Activated T-helper 1 cell treated with anti-CD3 and anti-CD28 coated beads, Interleukin-12 subunit alpha, Interleukin-12 subunit beta, Interleukin-2, Interleukin-4 antibody, amounts not matched to agents 30 ng/mL and 10 ng/mL and 1 ng/mL, durations not matched to agents 14 hours and 24 hours and 36 hours (primary cell): ENCODE measurements at places on chromosomes 4 and X.
A peak's percentile ranks its signal among the peaks of the same experiment; 100 is the strongest.

- H3K4me3 ChIP-seq = no peak overlapping the region
- DNase-seq = no peak
- no peaks in the 10 kb centered on the region for H3K27me3 ChIP-seq
- no peaks in the 10 kb centered on the region for H3K36me3 ChIP-seq
- H3K4me1 ChIP-seq = no peaks in the 10 kb centered on the region
Measured at GRCh38 chr4:61373901-61374440, 173.8 kb downstream of the ADGRL3 start.

GRCh38 chrX:132461886-132462285 is 27.0 kb downstream of the MBNL3 start:
- no peaks in the 10 kb centered on the region for H3K27me3 ChIP-seq
- no peak overlapping the region for H3K27ac ChIP-seq
- no peak for DNase-seq

DNA sequence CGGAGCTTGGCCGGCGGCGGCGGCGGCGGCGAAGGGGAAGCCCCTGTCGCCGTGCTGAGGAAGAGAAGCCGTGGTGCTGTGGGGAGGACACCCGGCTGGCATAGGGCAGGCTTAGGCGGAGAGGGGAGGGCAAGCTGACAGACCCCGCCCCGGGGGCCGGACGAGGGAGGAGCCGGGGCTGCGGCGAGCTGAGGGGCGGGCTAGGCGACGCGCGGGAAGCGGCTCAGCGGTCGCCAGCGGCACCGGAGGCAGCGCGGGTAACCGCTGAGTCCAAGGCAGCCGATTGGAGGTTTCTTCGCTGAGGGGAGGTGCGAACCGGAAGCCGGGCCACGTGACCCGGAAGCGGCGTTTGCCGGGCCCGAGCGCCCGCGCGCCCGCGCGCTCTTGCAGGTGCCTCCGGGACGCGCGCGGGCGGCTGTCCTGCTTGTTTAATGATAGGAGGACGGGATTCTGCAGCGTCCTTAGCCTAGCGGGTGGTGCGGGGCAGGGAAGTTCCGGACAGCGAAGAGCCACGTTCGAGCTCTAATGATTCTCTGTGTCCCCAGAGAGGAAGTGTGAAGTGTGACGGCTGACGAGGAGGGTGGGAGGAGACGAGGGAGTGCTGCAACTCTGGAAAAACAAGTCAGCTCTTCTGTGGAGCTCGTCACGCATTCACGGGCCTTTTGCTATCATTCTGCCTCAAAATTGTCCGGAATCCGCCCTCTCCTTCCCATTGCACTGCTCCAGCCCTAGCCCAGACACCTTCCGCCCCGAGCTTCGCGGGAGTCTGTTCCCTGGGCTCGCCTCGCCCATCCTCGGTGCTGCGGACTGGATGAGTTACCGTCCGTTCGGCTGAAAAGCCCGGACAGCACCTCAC is at the start of gene AP1S2:
Gene AP1S2 (minus strand): TSS at position 102 of the 856 bp plus-strand sequence. CDS start 2,289 bp downstream, outside the sequence.
- peaks cover 15% of the 10 kb centered on the region for H3K36me3 ChIP-seq
- peaks cover 10% of the 10 kb centered on the region for H3K4me1 ChIP-seq
- peak; percentile 89 for DNase-seq
- peak within 1 kb of the TSS; percentile 90 for H3K27ac ChIP-seq
- H3K27me3 ChIP-seq = no peaks in the 10 kb centered on the region

DNA sequence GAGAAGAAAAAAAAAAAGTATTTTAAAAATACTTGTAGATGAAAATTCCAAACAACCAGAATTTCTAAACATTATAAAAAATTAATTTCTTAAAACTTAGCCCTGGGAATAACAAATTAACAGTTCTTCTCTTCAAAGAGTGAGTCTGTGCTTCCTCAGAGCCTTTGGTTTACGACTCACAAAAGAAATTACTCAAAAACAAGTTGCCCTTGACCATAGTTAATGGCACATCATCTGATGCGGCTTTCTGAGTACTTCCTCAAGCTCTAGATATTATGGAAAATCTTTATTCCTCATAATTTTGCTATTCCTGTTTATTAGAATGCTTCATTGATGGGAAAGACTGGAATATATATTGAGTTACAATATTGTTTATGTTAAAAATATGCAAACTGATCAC is 23.7 kb downstream of the TAPT1 start:
- peaks cover 34% of the 10 kb centered on the region for H3K4me1 ChIP-seq
- DNase-seq = no peak
- H3K36me3 ChIP-seq = peaks cover 21% of the 10 kb centered on the region
- H3K27ac ChIP-seq = no peak overlapping the region
- no peaks in the 10 kb centered on the region for H3K27me3 ChIP-seq
- no peak overlapping the region for H3K4me3 ChIP-seq

DNA sequence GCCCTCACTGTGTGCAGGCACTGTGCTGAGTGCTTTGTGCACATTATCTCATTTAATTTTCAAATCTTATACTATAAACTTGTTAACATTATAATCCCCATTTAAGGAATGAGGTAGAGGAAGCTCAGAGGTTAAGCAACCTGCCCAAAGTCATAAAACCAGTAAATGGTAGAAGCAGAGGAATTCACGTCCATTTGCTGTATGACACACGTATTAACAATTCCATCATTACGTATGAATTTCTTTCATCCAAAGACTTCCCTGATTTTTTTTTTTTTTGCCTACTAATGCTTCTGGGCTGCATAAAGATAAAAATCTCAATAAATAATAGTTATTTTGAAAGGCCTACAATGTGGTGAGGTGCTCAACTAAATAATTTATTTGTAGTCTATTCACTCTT is 64.5 kb upstream of the H2AZ1 start:
- no peak for DNase-seq
- peaks cover 7% of the 10 kb centered on the region for H3K4me1 ChIP-seq
- H3K4me3 ChIP-seq = no peak overlapping the region
- no peaks in the 10 kb centered on the region for H3K36me3 ChIP-seq
- no peak overlapping the region for H3K27ac ChIP-seq

DNA sequence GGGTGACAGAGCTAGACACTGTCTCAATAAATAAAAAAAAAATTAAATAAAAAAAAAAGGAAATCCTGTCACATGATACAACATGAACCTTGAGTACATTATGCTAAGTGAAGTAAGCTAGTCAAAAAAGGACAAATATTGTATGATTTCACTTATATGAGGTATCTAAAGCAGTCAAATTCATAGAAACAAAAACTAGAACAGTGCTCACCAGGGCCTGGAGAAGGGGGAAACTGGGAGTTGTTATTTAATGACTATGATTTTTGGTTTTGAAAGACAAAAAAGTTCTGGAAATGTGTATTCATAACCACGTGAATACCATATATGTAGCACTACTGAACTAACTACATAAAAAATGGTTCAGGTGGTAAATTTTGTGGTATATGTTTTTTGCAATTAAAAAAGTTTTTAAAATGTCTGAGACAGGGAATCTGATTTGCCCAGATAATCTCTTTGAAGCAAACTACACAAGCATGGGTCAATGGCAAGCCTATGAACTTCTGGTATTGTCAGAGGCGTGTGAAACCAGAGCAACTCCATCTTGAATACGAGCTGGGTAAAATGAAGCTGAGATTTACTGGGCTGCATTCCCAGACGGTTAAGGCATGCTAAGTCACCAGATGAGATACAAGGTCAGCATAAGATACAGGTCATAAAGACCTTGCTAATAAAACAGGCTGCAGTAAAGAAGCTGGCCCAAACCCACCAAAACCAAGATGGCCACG is 42.3 kb downstream of the ANAPC10 start:
- no peak overlapping the region for H3K4me3 ChIP-seq
- H3K27me3 ChIP-seq = no peaks in the 10 kb centered on the region
- DNase-seq = no peak
- peaks cover 11% of the 10 kb centered on the region for H3K36me3 ChIP-seq

DNA sequence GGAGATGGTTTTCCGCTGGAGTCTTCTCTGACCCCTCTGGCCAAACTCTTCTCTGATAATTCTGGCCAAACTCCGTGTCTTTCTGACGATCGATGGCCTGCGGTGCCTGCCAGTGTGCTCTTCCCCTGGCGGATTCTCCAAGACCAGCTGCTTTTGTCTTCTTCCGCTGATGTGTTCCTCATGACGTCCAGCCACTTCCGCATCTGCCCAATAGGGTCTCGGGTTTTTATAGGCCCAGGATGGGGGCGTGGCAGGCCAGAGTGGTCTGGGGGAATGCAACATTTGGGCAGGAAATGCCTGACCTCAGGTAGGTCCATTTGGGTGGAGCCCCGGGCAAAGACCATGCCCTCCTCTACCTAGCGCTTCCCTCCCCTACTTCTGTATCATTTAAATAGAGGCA is 1542.1 kb downstream of the STIM2 start:
- H3K4me1 ChIP-seq = no peaks in the 10 kb centered on the region
- no peak for DNase-seq
- no peaks in the 10 kb centered on the region for H3K27me3 ChIP-seq
- H3K4me3 ChIP-seq = no peak overlapping the region

GRCh38 chr4:53943345-53944085 is 120.9 kb downstream of the CHIC2 start:
- no peak for DNase-seq
- H3K4me3 ChIP-seq = no peak overlapping the region
- H3K27ac ChIP-seq = no peak overlapping the region
- H3K4me1 ChIP-seq = no peaks in the 10 kb centered on the region

GRCh38 chr4:99438405-99438780 is 3.3 kb upstream of the ADH7 start:
- no peak overlapping the region for H3K4me3 ChIP-seq
- DNase-seq = no peak
- H3K27me3 ChIP-seq = no peaks in the 10 kb centered on the region

GRCh38 chr4:185933078-185933581 is 121.1 kb upstream of the SORBS2 start:
- H3K4me3 ChIP-seq = no peak overlapping the region
- H3K36me3 ChIP-seq = no peaks in the 10 kb centered on the region
- no peak overlapping the region for H3K27ac ChIP-seq
- DNase-seq = no peak

DNA sequence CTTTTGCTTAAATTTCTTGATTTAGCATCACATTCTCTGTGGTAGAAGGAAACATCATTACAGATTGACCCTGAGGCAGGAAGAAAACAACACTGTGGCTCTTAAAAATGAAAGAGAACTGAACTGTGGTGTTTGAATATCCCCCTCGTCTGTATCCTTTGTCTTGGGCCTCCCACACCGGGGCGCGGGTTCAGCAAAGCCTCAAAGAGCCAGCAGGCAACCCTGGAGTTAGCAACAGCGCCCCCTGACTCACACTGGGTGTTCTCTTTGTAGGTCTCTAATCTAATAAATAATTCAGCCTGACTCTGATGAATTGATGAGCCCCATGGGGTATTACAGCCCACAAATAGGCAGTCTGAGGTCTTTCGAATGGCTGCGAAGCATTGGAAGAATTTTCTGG is 46.1 kb upstream of the CTSO start:
- H3K36me3 ChIP-seq = no peaks in the 10 kb centered on the region
- H3K27ac ChIP-seq = no peak overlapping the region
- DNase-seq = no peak
- no peaks in the 10 kb centered on the region for H3K27me3 ChIP-seq
- H3K4me3 ChIP-seq = no peak overlapping the region

DNA sequence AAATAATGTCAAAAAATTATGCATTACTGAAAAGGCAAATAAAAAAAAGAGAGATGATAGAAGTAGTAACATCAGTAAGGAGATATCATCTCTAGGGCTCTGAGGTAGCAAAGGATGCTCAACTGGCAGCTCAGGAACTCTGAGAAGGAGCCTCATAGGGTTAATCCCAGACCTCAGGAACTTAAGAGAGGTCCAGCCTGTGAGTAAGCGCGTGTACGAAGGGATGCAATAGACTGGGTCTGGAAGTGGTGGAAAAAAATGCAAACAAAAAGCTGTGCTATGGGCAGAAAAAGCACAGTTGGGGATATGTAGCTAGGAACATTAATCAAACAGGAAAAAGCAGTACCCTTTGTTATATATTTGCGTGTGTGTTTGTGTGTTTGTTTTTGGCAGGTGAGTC is 282.0 kb downstream of the GALNTL6 start:
- no peak overlapping the region for H3K27ac ChIP-seq
- no peaks in the 10 kb centered on the region for H3K36me3 ChIP-seq
- no peak for DNase-seq
- H3K4me3 ChIP-seq = no peak overlapping the region

DNA sequence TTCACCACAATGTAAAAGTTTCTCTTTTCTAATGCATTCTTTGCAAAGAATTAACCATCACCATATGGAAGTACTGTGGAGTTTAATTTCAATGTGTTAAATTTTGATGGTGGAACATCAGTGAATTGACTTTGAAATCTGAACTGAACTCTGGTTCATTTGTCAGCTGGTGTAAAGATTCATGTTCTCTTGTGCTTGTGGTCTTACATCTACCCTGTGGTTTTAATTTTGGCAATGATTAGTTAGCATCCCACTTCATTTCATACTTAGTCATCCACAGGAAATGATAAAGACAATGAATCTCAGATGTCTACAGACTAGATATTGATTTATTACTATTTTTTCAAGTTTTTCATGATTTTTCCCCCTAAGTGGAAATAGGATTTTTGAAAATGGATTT is 77.8 kb downstream of the GRID2 start:
- no peak for DNase-seq
- H3K27ac ChIP-seq = no peak overlapping the region
- no peaks in the 10 kb centered on the region for H3K27me3 ChIP-seq
- H3K4me1 ChIP-seq = no peaks in the 10 kb centered on the region

DNA sequence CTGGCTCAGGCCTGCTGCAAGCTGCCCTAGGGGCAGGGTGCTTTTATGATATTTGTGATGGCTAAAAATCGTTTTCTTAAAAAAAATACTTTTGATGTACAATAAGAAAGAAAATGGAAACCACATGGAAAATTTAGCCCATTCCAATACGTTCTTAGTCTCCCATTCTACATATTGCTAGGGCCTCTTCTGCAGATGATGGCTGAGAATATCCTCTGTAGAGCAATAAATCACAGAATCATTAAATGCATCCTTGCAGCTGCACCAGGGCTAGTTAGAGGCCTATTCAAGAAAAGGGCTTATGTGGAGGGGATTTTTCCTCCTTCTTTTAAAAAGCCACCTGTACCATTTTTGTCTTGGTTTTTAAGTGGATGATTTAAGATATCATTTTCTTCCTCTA is 97.6 kb upstream of the C1GALT1C1 start:
- no peak overlapping the region for H3K27ac ChIP-seq
- peaks cover 8% of the 10 kb centered on the region for H3K4me1 ChIP-seq
- no peaks in the 10 kb centered on the region for H3K36me3 ChIP-seq
- H3K4me3 ChIP-seq = no peak overlapping the region

DNA sequence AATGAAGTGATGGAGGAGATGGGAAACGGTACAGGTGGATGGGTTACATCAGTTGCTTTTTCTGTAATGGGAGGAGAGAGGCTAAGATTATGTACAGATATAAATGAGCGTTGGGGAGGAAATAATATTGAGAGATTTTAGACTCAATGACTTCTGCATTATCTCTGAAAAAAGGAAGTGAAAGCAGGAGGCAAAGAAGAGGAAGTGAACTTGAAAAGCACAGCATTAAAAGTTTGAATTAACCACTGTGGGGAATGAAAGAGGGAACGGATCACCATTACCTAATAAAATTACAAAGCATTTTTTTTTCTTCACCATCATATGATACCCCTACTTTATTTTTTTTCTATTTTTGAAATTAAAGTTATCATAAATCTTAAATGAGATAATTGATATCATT is 1025.5 kb downstream of the RPA4 start:
- H3K27me3 ChIP-seq = no peaks in the 10 kb centered on the region
- H3K27ac ChIP-seq = no peak overlapping the region
- no peaks in the 10 kb centered on the region for H3K36me3 ChIP-seq
